ENCODE measurements at places on chromosomes 6 and 20.

- DNase-seq = no peak
These were observed 240.4 kb downstream of the TBC1D32 start for GRCh38 chr6:121093928-121094327.

GRCh38 chr20:2084703-2085102 is 16.9 kb upstream of the STK35 start:
- DNase-seq = peak; percentile 88

GRCh38 chr20:47606414-47606982 is 104.8 kb downstream of the NCOA3 start:
- no peak for DNase-seq

GRCh38 chr6:123636282-123636681 is 468 bp downstream of the TRDN start:
- no peak for DNase-seq

DNA sequence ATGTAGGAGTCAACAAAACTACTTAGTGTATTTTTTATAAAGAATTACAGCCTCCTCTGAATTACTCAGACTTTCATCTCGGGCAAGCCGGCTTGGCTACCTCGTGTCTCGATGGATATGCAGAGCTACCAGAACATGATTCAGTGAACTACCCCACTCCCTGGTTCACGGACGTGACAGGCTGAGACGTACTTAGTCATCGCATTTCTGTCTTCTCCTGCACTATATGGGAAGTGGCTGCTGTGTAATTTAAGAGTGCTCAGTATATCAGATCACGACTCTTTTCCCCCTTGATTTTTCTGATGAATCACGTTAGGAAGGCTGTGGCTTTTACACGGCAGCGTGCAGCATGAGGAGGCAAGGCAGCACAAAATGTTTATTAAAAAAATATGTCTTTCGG is 302.7 kb upstream of the ZFP64 start:
- DNase-seq = no peak

GRCh38 chr20:57677584-57677982 is 32.2 kb downstream of the PMEPA1 start:
- no peak for DNase-seq

GRCh38 chr6:158253248-158253647 is 59.0 kb upstream of the TULP4 start:
- no peak for DNase-seq

DNA sequence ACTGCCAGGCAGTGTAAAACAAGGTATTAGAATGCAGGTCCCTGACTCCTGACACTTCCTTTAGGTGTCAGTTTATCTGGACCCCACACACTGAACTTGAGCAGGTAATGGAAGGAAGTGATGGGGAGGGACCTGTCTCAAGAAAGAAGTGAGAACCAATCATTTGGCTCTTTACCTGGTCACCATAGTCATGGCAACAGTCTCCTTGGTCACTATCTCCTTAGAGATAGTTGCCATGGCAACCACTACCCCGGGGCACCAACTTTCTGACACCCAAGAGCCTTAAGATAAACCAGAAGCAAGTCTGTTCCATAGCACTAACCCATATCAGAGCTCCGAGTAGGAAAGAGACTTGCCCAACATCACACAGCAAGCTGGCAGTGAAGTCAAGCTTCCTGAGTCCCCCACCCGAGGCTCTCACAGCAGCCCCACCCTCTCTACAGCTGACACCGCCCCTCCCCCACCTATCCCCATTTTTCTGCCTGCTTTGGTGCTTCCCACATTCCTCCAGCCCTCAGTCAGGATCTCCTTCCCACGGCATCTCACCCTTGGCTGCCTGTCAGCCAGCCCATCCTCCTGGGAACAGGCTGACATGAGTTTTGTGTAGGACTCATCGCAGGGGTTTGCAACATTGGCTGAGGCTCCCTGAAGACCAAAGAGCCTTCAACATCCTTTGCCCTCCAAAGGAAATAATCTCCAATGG is 16.3 kb upstream of the HM13 start:
- DNase-seq = no peak

- DNase-seq = no peak
These were observed 12.8 kb downstream of the GSTA1 start for GRCh38 chr6:52790861-52791260.

DNA sequence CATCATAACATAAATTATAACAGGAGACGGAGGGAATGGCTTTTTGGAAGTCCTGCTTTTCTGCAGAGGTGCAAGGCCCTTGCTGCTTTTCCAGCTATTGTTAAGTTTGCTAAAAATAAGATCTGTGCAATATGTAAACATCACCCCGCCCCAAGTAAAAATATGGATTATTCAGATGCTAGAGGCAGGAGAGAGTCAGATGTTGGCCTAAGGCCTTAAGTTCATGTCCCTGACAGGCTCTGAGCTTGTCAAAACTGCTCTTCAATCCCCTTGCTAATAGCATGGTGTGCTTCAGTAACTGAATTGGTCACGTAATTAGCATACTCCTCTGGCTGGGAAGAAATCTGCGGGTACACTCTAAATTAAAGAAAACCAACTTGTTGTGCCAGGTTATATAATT is 147.5 kb downstream of the BMP2 start:
- DNase-seq = no peak

- no peak for DNase-seq
These were observed 144.8 kb downstream of the BCKDHB start for GRCh38 chr6:80251321-80251720.

DNA sequence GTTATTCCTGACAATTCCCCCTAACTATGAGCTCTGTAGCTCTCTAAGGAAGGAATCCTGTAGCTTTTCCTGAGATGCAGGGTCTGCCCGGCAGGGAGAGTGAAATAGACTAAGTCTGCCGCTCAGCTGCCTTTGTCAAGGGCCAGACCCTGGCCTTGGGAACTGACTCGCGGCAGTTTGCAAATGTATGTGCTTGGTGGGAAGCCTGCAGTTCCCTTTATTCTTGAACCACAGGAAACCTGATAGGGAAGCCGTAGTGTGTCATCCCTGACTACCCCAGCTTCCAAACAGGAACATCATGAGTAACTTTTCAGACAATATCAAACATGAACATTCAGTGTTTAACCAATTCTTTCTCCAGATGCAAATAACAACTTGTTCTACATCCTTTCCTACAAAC is 78.7 kb upstream of the IFNGR1 start:
- peak; percentile 34 for DNase-seq

GRCh38 chr20:34709831-34710567 is 5.9 kb downstream of the TP53INP2 start:
- peak; percentile 63 for DNase-seq

GRCh38 chr20:55793986-55794385 is 211.3 kb downstream of the CBLN4 start:
- no peak for DNase-seq

GRCh38 chr20:19945732-19946670 is 71.2 kb upstream of the NAA20 start:
- DNase-seq = no peak

DNA sequence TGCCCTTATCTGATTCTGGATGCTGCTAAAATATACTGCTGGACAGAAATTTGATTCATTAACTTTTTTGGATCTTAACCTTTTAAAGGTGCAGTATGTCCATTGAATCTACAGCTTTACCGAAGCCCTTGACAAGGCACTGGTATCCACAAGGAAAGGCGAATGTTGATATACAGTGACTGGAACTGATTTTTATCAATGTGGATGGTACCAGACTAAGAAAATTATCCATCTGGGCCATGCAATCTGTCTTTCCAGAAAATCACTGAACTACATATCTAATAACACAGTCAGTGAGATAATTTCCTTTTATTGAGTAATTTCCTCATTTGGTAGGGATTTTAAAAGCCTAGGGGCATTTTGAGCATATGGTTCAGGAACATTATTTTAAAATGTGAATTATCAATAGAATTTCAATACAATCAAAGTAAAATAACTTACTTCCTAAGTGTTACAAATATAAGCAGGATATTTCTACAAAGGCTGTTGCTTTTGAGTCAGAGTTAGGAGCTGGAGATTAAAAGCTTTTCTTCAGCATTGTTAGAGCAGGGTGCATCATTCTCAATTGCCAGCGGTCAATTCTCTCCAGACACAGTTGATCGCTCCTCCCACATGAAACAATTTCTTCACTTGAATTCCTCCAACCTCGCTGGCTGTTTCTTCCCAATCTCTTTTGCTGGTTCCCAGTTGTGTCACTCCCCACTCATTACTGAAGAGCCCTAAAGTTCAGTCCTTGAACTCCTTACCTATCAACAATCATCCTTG is 585.3 kb upstream of the FLRT3 start:
- DNase-seq = no peak

DNA sequence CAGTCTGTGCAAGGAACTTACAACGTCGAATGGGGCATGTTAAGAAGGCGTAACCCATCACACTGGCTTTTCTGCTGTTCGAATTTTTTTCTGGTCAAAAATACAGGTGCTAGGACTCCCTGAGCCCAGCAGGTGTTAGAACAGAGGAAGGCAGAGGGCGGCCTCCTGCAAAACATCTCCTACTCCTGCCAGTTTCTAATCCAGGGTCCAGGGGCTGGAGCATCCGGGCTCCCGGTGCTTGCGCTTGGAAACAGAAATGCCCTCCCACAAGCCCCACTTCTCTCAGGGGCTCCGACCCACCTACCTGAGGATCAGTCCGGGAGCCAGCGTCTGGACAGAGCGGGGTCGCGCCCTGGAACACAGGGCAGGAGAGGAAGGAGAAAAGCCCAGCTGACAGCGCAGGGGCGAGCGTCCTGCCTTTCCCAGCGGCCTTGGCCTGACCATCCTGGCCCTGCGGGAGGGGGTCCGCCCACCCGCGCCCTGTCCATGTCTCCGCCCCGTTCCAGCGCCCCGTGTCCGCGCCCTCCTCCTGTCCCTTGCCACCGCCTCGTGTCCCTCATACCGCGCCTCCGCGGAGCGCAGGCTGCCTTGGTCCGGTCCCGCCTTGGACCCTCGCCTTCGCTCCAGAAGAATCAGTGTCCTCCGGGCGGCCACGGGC is 14.8 kb upstream of the LPA start:
- no peak for DNase-seq

DNA sequence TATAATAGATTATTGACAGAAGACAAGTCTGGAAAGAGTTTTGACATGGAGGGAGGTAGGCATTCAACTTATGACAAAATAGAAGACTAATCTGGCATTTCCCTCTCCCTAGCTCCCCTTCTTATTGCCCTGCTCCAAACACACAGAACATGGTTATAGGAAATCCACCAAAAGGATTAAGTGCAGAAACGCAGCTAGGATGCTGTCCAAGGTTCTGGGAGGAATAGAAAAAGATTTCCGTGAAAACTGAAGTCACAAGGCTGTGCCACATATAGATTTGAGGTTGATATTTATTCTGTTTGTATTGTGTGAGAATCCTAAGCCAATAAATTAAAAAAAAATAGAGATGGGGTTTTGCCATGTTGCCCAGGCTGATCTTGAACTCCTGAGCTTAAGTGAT is 107.9 kb upstream of the MAP3K7 start:
- DNase-seq = no peak

DNA sequence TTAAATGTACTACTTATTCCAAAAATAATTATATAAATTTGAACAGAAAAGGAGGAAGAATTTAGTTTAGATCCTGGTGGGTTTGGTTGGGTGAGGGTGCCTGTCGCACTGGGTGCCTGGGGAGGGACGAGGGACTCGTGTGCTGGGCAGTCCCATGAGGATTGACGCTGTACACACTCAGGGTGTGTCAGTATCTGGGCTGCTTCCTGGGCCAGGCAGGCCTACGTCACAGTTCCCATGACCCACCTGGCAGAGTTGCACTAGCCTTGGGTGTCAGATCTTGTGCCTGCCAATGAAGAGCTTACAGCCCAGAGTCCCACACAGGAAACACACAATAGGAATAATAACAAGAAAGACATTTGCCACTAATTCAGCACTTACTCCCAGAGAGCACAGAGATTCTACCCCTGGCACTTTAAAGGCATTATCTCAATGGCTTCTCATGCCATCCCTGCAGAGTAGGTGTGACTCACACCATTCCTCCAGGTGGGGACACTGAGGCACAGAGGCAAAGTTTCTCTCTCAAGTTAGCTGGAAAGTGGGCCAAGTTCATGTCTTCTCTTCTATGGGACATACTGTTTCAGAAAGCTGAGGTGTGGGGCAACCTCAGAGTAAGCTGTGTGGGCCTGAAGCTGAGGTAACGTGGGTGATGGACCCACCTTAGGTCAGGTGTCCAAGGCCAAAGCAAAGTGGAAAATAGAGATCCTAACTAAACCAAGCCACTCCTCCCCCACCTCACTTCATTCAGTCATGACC is 1.3 kb upstream of the SDCBP2 start:
- no peak for DNase-seq

DNA sequence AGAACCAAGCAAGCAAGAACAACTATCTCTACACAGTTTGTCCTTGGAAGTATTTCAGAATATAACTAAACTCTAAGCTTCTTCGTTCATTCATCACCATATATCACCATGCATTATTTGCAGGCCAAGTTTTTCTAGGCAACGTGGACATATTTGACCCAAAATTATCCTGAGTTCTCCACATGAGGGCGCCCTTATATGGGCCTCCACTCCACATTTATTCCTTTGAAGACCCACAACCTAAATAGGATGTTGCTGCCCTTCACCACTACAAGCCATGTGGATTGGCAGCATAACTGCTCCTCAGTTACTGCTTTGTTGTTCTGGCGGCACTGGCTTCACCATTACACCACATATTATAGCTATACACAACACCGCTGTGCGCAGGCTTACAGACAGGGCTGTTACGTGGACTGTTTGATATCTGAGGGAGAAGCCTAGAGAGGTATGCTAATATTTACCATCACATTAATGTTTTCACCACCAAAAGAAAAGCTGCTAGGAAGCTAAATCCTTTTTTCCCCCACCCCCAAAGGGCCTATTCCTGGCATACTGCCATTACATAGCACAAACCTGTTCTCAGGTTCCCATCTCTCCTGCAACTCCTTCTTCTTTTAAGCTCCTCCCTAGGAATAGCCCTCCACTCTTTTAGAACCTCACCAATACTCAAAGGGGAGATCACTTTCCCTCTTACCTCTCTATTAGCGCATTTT is 411.7 kb downstream of the C6orf118 start:
- DNase-seq = peak; percentile 7

DNA sequence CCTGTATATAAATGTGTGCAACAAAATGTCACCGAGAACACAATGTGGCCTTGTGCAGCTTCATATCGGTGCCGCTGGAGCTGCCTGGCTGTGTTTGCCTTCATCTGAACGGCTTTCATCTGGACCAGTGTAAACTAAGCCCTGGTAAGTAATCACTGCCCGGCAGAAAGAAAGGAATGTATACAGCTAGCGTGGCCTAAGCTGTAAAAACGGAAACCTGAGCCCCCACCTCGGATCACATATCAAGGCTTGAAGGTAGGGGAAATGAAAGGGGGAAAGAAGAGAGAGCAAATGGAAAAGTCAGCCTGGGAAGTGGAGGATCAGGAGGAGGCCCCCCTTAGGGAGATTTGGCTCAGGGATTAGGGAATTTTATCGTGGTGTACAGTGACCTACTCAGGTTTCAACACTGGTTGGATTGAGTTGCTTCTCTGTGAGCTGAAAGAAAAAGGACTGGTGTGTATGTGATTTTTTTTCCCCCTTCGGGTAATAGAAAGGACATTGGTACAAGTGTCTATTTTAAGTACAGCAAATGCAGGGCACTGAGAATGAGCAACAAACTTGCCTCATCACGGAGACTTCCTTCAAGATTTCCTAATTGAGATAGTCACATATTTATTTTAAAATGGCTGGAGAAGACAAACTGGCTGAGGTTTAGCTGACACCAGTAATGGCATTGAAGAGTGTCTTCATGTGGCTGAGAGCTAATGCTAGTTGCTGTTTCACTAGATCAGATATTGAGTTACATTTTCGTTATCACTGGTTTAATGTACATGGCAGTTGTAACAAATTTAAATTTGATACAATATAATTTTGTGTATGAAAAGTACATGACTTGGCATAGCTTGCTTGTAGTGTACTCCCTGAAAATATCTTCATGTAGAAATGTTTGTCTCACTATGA is 3.5 kb downstream of the SOBP start:
- no peak for DNase-seq

GRCh38 chr20:40654876-40655275 is 34.2 kb downstream of the MAFB start:
- no peak for DNase-seq
